Stimulated activated CD4-positive, alpha-beta T cell treated with anti-CD3 and anti-CD28 coated beads, Interleukin-4, amount 100 ng/mL, for 48 hours (primary cell): ENCODE measurements at places on chromosomes 13 and 19.

- DNase-seq: no peak
Measured at GRCh38 chr13:87403748-87404432, 267.3 kb upstream of the SLITRK5 start.

DNA sequence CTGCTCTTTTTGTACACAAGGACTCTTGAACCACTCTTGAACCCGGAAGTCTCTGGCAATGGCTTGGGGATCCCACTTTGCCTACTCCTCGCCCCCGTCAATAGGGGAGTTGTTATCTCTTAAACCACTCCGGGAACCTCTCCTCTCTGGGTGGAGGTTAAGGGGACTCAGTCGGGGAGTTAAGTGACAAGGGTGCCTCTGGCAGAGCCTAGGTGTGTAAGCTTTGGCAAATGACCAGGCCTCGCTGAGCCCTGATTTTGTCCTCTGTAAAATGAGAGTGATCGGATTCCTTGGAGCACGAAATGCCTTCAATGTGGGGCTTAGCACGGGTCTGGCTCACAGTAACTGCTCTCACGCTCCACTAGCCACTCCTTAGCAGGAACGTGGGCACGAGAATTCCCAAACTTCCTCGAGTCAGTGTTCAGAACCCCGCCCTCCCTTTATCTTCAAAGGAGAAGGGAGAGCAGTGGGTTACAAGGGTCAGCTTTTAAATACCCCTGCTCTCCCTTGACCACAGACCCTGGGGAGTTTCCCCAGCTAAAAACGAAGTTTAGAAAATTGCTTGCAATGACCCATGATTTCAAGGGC is 193.3 kb downstream of the KATNAL1 start:
- no peak for DNase-seq

GRCh38 chr13:109779876-109780510 is 6.4 kb downstream of the IRS2 start:
- no peak for DNase-seq

DNA sequence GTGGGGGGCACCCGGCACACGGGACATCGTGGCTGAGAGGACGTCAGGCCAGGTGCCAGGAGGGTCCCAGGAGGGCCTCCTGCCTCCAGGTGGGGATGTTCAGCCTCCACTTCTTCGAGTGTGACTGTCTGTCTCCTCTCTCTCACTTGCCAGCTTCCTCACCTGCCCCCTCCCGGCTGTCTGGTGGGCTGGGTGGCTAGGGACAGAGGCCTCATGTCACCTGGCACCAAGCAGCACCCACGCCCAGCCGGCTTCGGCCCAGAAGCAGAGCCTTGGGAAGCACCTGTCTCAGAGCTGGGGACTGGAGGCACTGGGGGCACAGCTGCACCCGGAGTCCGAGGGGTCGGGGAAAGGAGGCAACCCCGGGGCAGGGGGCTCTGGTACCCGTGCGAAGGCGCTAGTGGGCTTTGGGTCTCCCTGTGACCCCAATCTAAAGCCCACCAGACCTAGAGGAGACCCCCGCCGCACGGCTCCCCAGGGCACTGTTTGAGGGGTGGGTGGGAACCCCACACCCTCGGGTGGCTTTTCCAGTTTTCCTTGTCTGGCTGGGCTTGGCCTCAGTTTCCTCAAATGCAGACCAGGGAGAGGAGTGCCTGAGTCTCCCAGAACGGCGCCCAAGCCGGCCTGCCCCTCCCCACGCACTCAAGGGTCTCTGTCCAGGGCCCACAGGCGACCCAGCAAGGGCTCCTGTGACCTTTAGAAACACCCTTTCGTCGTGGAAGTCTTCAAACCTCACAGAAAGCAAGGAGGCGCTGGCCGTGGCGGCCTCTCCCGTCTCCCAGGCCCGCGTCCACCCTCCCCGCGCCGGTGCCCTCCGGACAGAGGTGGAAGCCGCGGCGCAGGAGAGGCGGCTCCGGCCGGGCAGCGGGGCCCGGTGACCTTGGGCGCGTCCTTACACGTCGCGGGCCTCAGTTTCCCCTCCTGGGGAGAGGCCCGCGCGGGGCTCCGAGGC is 664 bp upstream of the HCN2 start:
- no peak for DNase-seq

- DNase-seq: no peak
Measured at GRCh38 chr13:79466872-79467271, 14.1 kb upstream of the NDFIP2 start.

DNA sequence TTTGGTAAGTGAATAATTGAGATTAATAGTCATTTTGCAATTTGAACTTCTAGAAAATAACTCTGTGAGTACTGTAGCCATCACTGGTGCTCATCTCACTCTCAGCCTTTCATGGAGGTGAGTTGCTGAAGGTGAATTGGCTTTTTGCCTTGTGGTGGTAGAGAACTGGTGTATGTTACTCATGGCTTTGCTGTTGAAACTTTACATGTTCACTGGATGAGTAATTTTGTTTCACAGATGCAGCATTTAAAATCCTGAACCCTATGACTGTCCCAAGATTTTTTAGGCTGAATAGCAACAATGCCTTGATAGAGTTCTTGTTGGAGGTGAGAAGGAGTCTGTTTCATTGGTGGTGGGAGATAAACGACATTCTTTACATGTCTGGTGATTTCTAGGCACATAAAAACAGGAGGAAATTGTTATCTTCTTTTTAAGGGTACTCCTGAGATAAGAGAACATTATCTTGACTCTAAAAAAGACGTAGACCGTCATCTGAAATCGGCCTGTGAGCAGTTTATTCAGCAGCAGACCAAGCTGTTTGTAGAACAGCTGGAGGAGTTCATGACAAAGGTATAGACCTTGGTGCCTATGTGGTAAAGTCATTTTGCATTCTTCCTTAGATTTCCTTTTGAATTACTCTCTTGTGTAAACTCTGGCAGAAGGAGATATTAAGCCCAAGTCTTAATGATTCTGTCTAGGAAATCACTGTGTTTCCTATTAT is 53.9 kb downstream of the COG3 start:
- no peak for DNase-seq

DNA sequence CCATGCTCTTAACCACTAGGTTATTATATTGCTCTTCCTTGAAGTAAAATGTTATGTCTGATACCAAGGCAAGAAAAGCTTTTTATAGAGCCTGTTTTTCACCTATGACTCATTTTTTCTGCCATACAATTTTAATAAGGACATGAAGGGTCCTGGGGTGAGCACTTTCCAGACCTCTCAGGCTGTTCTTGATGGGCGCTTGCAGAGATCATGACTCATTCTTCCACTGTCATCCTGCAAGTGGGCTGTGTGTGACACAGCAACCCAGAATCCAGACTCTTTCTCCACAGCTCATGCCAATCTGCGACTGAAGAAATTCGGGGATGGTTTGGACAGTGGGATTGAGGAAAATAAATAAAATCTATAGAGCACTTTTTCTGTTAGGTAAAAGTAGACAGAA is 506.7 kb upstream of the NBEA start:
- DNase-seq: no peak

- DNase-seq: no peak
Measured at GRCh38 chr13:48828962-48829411, 146.7 kb upstream of the FNDC3A start.

- no peak for DNase-seq
Measured at GRCh38 chr13:113982296-113982661, 8.4 kb upstream of the C13orf46 start.

DNA sequence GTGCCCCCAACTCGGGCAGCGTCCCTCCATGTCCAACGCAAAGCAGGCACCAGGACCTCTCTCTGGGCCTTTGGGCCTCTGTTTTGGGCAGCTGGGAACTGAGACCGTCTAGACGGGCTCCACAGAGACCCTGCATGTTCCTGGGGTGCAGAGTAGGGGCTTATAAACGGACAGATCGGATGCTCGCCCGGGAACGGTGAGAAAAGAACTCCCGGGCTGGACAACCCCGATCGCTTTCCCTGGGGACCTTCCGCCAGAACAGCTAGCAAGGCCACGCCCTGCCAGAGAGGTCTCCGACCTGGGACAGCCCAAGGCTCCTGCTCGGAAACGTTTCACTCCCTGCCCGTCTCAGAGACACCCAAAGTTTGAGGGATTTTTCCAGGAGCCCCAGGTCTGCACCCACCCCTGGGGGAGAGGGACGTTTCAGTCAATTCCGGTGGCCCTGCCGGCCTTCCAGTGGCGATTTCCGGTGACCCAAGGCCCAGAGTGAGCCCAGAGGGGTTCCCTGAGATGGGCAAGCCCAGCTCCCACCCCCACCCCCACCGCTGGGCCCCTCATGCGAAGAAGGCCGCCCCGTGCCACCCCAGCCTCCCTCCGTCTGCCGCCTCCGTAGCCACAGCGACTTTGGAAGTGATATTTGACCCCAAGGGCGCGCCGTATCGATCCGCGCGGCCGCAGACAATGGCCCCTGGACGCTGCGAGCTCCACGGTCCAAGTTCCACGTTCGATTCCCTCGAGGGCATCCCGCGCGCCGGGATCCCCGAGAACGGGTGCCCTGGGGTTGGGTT is 1.7 kb downstream of the NR2F6 start:
- DNase-seq: no peak
